ENCODE measurements at places on chromosomes 7 and 10. TPM values are rescaled to one million over a fixed set of nuclear protein-coding genes. Genes with fewer than 3 reads are reported as not detected.

DNA sequence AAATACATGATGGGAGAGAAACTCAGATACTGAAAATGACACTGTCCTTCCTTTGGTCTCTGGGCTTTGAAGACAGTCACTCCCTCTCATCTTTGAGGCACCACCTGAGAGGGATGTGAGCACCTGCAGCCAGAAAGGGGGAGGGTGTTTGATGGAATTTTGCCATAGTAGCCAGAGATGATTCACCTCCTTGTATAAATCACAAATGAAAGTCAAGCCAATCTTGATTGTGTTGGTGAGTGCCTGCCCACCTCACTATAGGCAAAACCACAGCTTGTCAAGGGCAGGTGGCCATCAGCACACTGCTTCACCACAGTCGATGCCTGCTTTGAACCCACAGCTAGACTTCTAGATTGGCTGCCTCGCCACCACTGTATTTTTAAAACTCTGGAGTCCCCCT lies 48.2 kb downstream of the PON1 start:
- no peaks in the 10 kb centered on the region for H3K4me1 ChIP-seq
- no peak overlapping the region for H3K27ac ChIP-seq
- no peaks in the 10 kb centered on the region for H3K27me3 ChIP-seq
- no peak for DNase-seq
- no peak overlapping the region for H3K4me3 ChIP-seq

DNA sequence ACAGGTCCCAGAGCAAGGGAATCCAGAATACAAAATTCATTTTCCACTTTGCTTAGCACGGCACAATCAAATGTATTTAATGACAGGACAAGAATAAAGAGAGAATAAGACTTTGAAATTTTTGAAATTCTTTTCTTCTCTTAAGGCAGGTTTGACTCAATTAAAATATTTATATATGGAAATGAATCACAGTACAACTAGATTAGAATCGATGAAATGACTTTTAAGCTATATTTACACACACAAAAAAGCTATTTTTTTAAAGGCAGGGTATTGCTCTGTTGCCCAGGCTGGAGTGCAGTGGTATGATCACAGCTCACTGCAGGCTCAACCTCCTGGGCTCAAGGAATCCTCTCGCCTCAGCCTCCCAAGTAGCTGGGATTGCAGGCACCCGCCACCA lies 265.4 kb upstream of the SLC26A5 start:
- no peak overlapping the region for H3K27ac ChIP-seq
- H3K27me3 ChIP-seq = no peaks in the 10 kb centered on the region
- no peak for DNase-seq
- H3K4me3 ChIP-seq = no peak overlapping the region

DNA sequence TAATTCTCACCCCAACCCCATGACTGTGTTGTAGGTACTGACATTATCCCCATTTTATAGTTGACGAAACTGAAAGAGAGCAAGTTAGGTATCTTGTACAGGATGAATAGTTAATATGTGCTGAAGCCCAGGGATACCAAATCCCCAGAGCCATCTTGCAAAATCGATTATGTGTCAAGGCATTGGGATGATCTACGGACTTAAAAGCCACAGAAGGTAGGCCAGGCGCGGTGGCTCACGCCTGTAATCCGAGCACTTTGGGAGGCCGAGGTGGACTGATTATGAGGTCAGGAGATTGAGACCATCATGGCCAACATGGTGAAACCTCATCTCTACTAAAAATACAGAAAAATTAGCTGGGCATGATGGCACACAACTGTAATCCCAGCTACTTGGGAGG lies 242.4 kb upstream of the RHOBTB1 start:
- no peak for DNase-seq
- H3K4me3 ChIP-seq = no peak overlapping the region
- no peaks in the 10 kb centered on the region for H3K27me3 ChIP-seq

DNA sequence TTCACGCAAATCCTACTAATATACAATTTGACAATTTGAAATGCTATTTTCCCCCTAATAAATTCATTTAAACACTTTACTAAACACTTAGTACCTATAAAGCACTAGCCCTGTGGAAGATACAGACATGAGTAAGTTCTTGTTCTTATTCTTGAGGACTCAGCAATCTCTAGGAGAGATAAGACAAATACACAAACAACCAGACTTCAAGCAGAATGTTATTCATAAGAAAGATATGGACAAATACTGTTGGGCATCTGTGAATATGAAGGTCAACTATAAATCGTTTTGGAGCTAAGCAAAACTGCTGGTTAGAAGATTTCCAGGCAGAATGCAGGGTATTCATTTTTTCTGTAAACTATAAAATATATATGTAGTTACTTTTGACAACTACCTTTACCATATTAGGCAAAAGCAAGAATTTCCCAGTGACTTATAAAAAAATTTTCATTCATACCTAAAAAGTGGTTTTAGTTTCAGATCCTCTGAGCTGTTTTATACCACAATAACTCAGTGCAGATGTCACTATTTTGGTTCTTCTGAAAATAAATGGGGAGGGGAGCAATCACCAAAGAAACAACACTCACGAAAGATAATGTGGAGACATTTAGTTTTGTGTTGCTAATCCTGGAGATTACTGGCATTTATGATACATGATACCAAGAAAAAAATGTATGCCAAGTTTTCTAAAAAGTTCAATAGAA lies 3.8 kb downstream of the VPS41 start:
- H3K4me3 ChIP-seq = no peak overlapping the region
- H3K36me3 ChIP-seq = no peaks in the 10 kb centered on the region
- H3K27ac ChIP-seq = no peak overlapping the region

NRG3 gene
- total RNA-seq = 5.4 TPM

MLXIPL gene
- 26.2 TPM for total RNA-seq

TAS2R40 gene
- total RNA-seq = not detected

FXYD4 gene
- total RNA-seq = 109 TPM

ARMC3 gene
- total RNA-seq = 5.5 TPM

UCN3 gene
- not detected for total RNA-seq

MBL2 gene
- total RNA-seq = not detected
